ENCODE measurements at places on chromosomes 16 and 17.
A peak's percentile ranks its signal among the peaks of the same experiment; 100 is the strongest.

DNA sequence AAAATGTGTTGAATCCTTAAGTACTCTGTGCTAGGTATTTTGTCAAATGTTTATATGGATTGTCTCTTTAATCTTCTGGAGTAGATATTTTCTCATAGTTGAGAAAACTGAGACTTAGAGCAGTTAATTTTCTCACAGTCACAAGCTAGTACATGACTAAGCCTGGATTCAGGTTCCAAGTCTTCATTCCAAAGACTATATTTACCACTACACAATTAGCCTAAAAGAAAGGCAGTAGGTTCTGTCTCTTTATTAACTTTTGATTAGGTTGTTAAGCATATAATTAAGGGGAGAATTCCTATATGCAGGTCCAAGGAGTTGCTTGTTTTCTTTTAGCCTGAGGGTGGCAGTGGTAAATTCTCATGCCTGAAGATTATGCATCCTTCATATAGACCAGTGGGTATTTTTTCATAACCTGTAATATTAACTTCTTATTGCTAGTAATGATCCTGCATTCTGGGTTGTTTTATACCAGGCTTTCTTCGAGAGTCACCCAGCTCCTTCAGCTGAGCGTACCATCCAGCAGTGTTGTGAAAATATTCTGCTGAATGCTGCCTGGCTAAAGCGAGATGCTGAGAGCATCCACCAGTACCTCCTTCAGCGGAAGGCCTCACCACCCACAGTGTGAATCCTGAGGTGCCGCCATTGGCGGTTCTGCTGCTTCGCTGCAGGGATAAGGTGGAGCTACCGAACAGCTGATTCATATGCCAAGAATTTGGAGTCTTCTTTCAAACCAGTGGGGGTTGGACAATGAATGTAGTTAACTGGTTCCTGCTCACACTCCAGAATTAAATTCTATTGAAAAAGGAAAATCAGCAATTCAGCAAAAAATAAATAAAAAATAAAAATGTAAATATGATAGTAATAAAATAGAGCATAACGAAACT lies 28.2 kb upstream of the KPNB1 start:
- DNase-seq, result no peak

DNA sequence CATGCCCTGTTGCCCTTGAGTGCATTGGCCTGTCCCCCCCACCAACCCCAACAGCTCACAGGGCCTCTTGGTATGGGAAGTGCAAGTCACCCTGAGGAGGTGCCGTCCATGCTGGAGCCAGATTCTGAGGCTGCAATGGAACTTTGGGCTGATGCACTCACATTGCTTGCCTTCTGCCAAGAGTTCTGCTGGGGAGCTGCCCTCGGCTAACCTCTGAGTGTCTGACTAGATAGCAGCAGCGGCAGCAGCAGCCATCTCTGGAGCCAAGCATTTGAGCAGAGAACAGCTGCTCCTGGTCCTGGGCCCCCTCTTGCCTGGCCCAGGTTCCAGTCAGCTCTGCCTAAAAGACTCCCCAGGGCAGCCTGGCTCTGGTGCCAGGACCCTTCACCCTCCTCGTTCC lies 61.5 kb downstream of the GNAO1 start:
- no peak for DNase-seq

DNA sequence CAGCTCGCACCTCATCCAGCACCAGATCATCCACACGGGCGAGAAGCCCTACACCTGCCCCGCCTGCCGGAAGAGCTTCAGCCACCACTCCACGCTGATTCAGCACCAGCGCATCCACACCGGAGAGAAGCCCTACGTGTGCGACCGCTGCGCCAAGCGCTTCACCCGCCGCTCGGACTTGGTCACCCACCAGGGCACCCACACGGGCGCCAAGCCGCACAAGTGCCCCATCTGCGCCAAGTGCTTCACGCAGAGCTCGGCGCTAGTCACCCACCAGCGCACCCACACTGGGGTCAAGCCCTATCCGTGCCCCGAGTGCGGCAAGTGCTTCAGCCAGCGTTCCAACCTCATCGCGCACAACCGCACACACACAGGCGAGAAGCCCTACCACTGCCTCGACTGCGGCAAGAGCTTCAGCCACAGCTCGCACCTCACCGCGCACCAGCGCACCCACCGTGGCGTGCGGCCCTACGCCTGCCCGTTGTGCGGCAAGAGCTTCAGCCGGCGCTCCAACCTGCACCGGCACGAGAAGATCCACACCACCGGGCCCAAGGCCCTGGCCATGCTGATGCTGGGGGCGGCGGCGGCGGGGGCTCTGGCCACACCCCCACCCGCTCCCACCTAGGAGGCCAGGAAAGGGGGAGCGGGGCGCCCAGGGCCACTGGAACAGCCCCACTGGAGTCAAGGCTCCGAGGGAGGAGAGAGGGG lies 7.5 kb downstream of the ZNF205 start:
- DNase-seq, result no peak

DNA sequence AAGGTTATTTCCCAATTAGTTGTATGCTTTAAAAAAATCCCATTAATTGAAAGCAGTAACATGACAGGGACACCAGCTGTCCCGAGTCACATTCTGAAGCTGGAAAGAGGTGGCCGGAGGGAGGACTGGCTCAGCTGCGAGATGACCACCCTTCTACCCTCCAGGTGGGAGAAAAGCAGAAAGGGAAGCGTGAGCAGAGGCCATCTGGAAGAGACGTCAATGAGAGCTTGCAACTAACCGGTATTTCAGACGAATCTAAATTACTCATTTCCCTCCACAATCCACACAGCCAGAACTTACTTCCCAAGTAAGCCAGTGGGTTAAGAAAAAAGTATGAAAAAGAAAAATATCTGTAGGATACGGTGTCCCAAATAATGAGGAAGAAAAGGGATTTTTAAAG lies 28.5 kb upstream of the SLC38A8 start:
- no peak for DNase-seq

DNA sequence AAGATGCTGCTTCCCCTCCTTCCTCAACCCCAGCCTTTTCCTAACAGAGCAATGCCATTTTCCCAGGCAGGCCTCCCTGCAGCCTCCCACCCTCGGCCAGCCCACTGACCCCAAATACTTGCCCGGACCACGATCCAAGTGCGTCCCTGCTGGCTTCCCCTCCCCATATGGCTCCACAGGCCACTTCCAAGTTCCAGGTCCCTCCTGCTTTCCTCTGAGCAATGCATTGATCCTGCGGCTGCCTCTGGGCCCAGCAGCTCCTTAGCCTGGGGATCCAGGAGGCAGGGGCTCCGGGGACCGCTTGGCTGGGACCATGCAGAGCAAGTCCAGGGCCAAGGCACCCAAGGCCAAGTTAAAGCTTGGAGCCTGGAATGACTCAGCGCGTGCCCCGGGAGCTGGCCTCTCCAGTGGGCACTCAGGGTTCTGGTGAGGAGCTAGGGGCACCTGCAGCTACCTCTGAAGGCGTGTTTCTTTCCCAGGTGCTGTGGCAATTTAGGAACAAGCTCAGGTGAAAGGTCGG lies 51.9 kb upstream of the ENPP7 start:
- no peak for DNase-seq

- no peak for DNase-seq
Observed at GRCh38 chr17:2949469-2950044, 113.8 kb downstream of the OR1D5 start.

DNA sequence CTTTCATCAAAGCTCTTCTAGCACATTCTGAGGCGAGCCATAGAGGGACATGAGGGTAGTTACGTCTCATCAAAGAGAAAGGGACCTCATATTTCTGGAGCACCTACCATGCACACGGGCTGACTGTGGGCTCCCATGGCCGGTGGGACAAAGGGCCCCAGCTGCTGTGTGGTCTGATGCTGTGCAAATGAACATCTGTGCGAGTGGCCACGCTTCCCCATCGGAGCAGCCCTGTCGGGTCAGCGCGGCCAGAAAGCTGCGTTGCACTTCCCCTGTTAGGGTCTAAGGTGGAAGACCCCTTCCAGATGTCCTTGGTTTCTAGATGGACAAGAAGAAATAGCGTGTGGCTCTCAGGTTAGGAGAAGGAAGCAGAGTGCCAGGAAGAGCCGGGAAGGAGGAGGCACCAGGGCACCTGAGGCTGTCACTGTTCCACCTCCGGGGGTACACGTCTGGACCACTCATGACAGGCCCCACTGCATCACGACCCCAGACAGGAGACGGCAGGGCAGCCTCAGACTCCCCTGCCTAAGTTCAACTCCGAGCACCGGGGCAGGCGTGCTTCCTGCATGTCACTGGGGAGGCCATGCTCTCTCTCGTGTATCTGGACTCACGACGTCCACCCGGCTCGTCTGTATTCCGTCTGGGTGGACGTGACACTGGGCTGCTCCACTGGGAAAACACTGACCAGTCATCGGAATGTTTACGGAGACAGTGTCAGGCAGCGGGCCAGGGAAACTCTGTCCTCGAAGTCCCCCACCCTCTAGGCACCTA lies 8.5 kb upstream of the BAIAP2 start:
- DNase-seq, result no peak

GRCh38 chr17:56289321-56289720 lies 136.0 kb downstream of the ANKFN1 start:
- DNase-seq, result no peak

DNA sequence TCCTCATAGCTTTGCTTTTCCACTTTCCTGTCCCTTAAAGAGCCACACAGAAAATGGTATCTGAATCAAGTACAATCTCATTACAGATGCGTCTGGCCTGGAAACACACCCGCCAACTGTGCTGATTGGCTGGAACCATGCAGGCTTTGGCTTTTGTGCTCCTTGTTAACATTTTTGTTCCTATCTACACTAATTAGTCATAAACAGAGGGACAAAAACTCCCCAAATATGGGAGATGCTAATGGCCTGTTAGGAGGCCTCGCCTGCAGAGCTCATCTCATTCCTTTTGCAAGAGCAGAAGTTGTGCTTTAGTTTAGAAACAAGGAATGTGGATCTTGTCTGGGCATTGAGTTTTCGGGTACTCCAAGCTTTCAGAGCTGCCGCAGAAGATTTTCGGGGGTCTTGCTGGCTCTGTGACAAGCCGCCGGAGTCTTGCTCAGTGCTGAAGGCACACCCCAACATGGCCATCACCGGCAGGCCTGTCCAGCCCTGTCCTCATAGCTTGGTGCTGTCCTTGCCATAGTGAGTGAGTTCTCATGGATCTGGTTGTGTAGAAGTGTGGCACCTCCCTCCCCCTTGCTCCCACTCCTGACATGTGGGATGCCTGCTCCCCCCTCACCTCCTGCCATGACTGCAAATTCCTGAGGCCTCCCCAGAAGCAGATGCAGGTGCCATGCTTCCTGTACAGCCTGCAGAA lies 69.8 kb downstream of the METRNL start:
- no peak for DNase-seq

DNA sequence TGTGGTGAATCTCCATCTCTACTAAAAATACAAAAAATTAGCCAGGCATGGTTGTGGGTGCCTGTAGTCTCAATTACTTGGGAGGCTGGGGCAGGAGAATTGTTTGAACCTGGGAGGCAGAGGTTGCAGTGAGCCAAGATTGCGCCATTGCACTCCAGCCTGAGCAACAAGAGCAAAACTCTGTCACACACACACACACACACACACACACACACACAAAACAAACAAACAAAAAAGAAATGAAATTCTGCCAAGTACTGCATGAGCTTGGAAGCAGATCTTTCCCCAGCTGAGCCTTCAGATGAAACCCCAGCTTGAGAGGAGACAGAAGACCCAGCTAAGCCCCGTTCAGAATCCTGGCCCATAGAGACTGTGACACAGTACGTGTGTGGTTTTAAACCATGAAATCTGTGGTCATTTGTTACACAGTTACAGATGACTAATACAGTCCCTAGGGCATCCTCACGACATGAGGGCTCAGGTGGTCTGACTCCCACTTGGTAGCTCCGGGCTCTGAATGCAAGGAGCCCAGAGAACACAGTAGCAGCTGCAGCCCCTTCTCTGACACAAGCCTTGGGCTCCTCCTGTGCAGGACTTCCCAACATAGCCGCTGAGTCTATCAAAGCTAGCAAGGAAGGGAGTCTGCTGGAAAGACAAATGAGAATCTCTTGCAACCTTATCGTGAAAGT lies 132.8 kb downstream of the SEC14L1 start:
- no peak for DNase-seq

- DNase-seq, result no peak
Observed at GRCh38 chr16:54219709-54220108, 66.9 kb downstream of the IRX3 start.

DNA sequence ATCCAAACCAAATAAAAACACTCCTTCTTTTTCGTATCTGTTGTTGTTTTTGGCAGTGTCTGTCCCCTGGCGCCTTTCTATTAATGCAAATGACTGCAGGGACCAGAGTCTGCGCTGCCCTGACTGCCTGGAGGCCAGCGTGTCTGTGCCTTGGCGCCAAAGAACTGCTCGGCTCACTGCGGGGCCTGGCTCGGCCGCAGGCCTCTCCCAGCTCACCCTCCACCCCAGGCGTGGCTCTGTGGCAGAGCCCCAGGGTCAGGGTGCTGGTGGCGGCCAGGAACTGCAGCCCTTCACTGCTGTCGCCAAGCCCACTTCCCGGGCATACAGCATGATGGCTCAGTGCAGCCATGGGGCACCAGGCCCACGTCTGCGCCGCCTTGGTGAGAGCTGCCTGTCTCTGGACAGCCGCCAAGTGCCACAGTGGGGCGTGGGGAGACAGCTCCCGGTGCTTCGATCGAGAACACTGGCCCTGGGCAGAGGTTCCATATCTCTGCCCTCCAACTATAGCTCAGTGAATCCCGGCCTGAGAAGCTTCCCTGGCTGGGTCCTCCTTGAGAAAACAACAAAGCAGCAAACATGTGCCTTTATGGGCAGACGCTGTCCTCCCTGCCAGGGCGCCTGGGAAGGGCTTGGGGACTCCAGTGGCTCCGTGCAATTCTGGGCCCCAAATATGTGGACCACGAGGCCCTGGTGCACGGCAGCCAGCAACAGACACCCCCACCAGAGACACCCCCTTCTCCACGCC lies 11.1 kb downstream of the CANT1 start:
- DNase-seq, result no peak

DNA sequence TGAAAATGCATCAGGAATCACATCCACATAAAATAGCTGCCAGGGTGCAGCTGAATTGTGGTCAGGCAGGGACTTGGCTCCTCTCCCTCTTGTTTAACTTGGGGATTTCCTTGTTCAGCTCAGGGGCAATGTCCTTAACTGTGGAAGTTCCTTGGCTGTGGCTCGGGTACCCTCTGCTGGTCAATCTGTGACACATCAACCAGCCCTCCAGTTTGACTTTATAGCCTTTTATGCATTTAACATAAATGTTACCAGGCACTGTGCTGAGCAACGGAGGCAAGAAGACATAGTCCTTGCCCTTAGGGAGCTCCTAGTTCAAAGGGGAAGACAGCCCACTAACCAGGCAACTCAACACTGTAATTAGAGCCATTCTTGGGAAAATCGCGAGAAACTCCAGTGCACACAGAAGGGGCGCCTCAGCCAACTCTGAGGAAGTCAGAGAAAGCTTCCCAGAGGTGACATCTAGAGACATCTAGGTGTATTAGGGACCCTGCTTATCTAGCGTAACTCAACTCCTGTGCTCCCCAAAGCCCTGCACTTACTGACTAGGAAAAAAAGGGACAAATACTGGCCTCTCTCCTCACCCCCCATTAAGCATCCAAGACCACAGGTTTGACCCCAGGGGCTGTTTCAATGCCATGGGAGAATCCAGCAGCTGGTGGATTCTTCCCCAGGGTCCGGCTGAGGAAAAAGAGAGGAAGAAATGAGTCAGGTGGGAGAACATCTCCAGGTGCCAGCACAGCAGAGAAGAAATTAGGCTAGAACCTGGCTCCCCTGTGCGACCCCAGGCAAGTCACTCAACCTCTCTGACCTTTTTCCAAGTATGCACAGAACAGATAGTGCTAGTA lies 17.3 kb upstream of the EEF2K start:
- DNase-seq, result peak; percentile 82

- peak; percentile 44 for DNase-seq
Observed at GRCh38 chr16:1309888-1310831, 724 bp downstream of the UBE2I start.

GRCh38 chr16:23826528-23827045 lies 9.2 kb upstream of the PRKCB start:
- peak; percentile 61 for DNase-seq
